Small intestine (tissue), 16 donors: ENCODE measurements at places on chromosomes 2 and 18. TPM values are rescaled to one million over a fixed set of nuclear protein-coding genes. Genes with fewer than 3 reads are reported as not detected.

DNA sequence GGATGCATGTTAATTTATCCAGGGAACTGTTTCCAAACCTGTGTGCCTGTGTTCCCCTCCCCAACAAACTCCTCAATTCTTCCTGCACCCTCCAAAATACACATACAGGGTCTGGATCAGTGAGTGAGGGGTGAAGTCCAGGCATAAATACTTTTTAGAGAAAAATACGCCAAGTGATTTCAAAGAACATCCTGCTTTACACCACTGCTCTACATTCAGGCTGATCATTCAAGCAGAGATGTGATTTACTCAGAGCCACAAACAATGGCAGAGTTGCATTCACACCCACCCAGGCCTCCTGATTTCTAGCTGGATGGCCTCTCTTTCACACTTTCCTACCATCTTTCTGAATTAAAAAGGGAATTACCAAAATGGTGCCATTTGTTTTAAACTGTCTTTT is 289.5 kb upstream of the SLC14A2 start:
- no peak for DNase-seq
- no peaks in the 10 kb centered on the region for H3K36me3 ChIP-seq
- no peaks in the 10 kb centered on the region for H3K27me3 ChIP-seq
- H3K27ac ChIP-seq: no peak overlapping the region

- H3K4me1 ChIP-seq: no peaks in the 10 kb centered on the region
- H3K27ac ChIP-seq: no peak overlapping the region
- H3K27me3 ChIP-seq: no peaks in the 10 kb centered on the region
- H3K4me3 ChIP-seq: no peak overlapping the region
- H3K36me3 ChIP-seq: no peaks in the 10 kb centered on the region
These were observed 295.6 kb upstream of the DLGAP1 start for GRCh38 chr18:4750393-4751346.

The GYPC gene
- 50.5 TPM for polyA plus RNA-seq

The IL1A gene
- polyA plus RNA-seq: not detected

The PSTPIP2 gene
- polyA plus RNA-seq: 3.8 TPM
